ENCODE measurements at places on chromosomes 5 and 9. TPM values are rescaled to one million over a fixed set of nuclear protein-coding genes. Genes with fewer than 3 reads are reported as not detected.

DCTN3 gene
- total RNA-seq = 57.4 TPM

PSAT1 gene
- 42.8 TPM for total RNA-seq

GRCh38 chr5:5480481-5481111, 58.1 kb downstream of the ICE1 start:
- DNase-seq = no peak

SOX30 gene
- total RNA-seq = 0.18 TPM

SPINK6 gene
- not detected for total RNA-seq

TMEM161B gene
- total RNA-seq = 50.2 TPM

GRCh38 chr9:76646249-76646648, 118.0 kb upstream of the PCA3 start:
- peak; percentile 74 for DNase-seq

DNA sequence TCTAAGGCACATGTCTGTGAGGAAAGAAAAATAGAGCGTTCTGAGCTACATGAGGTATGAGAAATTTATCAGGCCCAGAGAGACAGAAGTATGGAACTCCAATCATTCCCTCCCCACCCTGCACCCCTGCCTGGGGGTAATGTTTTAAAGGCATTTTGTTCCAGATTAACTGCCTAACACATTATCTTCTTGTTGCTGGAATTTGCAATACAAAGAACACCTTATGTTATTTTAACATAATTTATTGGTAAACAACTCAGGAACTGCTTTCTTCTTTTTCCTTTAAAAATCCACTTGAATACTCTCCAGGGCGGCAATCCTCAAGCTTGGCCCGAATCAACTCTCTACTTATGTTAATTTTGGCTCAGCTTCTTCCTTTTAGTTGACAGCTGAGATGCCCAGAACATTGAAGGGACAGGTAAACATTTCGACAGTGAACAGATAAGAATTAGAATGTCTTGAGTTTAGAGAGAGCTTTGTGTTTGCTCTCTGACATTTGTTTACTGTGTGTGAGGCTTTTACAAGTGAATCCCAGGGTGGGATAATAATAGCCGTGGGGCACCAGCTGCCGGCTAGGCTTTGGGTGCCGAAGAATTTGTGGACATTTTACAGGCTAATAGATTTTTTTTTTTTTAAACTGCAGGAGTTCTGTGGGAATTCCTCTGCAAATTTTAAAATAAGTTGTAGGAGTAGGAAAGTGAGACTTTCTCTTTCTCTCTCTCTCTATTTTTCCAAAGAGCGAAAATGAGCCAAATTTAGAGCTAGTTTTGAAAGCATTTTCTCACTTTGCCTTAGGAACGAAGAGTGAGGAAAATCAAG, 96.4 kb upstream of the TAF11L2 start:
- DNase-seq = no peak
